ENCODE measurements at places on chromosomes 2 and 18.
A peak's percentile ranks its signal among the peaks of the same experiment; 100 is the strongest.

DNA sequence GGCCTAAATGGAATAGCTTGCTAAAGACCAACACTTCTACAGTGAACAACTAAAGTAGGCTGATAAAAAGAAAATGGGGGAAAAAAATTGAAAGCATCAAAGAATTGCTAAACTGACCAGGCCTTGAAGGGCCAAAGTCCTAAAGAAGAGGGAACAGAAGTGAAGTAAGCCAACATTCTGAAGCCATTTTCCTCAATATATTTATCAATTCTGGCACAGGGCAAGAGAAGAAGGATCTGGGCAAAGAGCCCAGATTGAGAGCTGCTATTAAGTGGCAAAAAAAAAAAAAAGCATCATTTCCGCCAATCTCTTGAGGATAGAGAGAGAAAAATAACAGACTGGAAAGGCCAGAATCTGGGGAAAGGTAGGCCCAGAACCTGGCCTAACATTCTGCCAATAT, 25.7 kb downstream of the FANCL start:
- no peak for DNase-seq

DNA sequence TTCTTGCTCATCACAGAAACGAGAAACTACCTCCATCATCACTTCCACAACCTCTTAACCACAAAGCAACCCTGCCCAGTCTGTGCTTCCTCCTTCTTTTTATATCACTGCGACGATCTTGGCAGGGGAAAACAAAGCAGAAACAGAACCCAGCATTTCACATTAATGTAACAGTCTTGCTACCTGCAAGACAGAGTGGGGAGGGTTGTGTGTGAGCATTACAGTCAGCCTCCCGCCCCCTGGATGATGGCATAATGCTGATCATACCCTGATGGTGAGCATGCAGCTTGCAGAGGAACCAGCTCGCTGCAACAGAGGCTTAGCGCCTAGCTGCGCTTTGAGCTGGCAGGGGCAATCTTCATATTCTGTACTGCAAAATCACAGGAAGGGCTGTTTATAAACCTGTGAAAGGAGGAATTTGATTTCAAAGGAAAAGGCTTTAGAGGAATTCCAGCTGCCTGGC, 376.1 kb downstream of the IRS1 start:
- DNase-seq = peak; percentile 52

DNA sequence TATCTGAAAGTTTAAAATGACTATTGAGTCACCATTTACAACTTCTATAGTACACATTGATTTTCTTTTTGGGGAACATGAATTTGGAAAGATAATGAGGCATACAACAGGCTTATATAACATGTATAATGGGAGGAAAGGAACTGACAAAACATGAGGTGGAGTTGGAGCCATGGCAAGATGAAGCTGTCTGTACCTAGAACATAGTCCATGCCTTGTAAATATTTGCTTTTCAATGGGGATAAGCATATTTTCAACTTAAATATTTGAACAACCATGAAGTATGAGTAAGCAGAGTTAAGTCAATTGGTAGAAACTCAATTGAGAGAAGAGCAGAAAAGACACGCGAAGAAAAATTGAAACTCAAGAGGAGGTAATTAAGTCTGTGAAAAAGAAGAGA, 37.1 kb upstream of the GALNT13 start:
- no peak for DNase-seq

DNA sequence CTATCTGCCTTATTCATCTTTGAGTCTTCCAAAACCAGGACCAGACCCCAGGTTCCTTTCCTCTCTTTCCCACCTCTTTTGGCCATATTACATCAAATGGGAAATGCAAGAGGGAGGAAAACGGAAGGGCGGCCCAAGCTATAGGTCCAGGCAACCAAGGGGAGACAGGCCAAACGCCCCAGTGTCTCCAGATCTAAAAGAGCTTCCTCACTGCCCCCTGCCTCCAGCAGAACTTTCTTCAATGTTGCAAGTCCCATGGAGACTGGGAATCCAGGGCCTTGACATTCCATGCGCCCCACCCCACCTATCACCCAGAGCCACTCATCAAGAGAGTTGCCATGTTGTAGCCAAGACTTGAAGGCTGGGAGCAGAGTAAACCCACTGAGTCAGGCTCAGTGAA, 15.4 kb downstream of the TNS1 start:
- no peak for DNase-seq

GRCh38 chr2:120948662-120949011, 213.0 kb downstream of the GLI2 start:
- DNase-seq = no peak

DNA sequence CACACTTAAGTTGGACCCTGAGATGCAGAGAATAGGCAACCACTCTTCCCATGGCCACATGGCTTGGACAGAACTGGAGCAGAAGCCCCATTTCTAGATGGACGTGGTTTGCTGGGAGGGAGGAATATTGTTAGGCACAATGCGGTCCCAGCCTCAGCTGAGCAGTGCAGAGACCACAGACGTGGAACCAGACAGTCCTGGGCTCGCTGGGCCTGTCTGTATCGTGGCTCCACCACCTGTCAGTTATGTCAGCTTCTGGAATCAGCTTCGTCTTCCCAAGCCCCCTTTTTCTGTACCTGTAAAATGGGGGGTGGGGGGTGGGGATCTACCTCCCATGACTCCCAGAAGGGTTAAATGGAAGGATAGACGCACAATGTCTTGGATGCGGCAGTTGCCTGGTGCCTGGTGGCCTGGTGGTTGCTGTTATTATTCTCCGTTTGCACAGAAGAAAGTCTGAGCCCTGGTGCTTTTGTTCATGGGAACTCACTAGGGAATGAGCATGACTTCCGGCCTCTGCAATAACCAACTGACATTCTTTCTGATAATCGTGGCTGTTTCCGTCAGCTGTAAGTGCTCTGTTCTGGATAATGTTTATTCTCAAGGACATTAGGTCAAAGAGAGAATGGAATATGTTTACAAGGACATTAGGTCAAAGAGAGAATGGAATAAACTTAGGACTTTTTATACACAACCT, 31.4 kb downstream of the COLEC11 start:
- peak; percentile 31 for DNase-seq

Data from right forelimb (tissue), 1 donor.